ENCODE measurements at places on chromosomes 4 and X.

GRCh38 chrX:154749856-154750255, 1.0 kb downstream of the GAB3 start:
- DNase-seq, result no peak

DNA sequence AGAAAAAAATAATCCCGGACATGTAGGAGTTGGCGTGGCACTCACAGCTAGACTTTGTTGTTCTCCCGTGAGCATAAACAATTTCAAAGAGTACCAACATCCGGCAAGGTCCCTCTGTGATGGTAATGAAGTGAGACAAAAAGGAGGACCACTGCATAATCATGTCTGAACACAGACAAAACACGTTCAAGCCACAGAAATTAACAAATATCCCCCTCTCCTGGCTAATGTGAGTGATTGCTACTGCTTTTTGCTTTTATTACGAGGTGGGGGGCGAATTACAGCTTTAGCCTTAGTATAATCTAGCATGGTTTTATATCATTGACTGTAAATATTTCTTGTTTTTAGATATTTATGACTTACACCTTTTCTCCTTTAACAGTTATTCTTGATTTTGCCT, 118.5 kb downstream of the PLS3 start:
- peak; percentile 23 for DNase-seq

DNA sequence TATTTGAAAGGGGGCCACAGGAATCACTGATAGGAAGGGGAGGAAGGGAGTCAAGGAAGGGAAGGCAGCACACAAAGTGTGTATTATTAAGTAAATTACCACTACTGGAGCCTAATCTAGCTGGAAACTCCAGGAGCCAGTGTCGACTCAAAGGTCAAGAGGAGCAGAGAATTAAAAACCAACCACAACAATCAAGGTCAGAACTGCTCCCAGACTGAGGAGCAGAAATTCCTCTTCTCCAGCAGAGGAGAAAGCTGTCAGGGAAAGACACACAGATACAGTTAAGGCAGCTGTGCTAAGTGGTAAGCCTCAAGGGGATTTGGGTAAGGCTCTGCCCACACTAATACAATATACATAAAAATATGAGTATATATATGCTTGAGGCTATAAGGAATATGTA, 87.5 kb upstream of the PTPN13 start:
- no peak for DNase-seq

GRCh38 chrX:153405426-153405825, 4.3 kb upstream of the PNMA6E start:
- DNase-seq, result no peak

GRCh38 chr4:15104825-15105224, 102.5 kb downstream of the CPEB2 start:
- DNase-seq, result no peak

DNA sequence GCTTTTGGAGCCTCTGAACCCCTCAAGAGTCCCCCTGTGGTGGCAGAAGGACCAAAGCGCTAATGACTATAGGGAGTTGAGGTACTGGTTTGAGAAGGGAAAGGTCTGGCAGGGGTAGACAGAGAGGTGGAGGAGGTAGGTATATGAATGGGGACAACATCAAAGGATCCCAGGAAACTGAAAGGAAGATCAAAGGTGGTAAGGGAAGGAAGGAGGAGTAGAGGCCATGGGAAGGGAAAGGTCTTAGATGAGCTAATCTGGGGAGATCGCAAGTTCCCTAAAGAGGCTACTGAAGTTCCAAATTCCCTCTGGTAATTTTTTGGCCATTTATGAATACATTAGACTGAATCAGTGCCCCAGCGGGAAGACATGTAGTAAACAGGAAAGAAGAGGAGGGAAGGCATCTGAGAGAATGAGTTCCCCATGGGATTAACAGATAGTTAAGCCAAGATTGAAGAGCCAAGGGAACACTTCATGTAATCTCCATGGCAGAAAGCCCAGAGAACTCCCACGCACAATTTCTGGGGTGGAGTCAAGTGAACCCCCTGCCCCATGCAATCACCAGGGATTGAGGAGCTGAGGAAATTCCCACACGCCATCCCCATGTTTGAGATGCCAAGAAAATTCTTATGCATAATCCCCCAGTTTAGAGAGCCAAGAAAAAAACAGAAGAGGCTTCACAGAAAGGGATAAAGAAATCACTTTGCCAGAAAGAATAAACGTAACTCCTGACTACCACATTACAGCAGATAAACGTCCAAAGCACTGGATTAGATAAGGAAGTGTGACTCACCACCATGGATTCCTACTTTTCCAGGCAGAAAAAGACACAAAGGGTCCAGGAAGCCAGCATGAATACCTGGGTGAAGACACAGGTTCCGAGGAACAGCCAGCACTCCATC, 25.8 kb downstream of the ZNF630 start:
- DNase-seq, result peak; percentile 51

DNA sequence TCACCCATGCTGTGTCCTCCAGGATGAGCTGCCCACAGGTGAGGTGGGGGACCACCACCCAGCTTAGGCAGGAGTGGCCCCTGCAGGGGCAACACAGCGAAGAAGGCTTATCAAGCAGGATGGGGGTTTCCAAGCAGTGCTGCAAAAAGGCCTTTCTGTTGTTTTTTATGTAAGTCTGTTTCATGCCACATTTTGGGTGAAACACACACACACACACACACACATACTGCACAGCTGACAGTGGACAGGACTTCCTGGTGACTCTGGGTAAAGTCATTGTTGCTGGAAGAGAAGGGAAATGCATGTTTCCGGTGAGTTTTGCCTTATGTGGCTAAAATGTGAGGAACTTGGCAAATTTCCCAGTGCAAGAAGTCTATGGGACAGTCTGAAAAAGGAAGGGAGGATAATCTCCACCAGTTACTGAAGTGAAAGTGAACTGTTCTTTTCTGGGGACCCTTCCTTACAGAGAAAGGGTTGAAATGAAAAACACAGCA, 119.2 kb downstream of the IRF2 start:
- DNase-seq, result peak; percentile 85

- DNase-seq, result no peak
These were observed 25.6 kb upstream of the MXD4 start for GRCh38 chr4:2287594-2287915.

- DNase-seq, result no peak
These were observed 444 bp downstream of the FREM3 start for GRCh38 chr4:143700046-143700415.

DNA sequence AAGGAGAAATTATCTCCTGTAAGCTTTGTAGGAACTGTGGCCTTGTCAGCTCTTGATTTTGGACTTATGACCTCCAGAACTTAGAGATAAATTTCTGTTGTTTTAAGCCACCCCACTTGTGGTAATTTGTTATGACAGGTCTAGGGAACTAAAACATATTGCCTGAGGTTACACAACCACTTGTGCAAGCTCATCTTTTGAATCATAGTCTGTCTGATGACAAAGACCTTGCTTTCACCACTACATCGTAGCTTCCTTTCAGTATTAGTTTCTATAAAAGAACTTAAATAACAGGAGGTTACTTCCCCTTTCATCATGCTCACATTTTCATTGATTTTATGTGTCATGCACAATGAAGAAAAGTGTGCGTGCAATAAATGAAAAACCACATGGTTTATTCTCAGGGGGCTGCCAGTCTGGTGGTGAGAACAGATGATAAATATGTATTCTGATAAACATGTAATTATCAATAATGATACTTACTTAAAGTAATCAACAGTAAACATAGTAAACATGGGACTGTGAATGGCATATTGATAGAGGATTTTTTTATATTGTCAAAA, 690.0 kb upstream of the HS3ST1 start:
- DNase-seq, result no peak

DNA sequence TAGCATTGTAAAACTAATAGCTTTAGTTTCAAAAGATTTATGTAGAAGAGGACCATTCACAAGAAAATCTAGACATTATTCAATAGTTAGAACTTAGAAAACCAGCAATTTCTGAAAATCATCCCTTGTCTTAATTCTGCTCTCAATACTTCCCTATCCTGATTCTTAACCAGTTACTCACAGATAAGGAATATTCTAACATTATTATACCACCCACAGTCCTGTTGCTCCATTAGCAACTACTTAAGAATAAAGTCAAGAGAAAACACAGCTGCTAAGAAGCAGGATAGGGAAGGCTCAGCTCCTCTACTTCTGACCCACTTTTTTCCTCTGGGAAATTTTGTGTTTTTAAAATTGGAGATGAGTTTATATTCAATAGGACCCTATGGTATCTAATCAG, 47.7 kb downstream of the PHKA1 start:
- no peak for DNase-seq

DNA sequence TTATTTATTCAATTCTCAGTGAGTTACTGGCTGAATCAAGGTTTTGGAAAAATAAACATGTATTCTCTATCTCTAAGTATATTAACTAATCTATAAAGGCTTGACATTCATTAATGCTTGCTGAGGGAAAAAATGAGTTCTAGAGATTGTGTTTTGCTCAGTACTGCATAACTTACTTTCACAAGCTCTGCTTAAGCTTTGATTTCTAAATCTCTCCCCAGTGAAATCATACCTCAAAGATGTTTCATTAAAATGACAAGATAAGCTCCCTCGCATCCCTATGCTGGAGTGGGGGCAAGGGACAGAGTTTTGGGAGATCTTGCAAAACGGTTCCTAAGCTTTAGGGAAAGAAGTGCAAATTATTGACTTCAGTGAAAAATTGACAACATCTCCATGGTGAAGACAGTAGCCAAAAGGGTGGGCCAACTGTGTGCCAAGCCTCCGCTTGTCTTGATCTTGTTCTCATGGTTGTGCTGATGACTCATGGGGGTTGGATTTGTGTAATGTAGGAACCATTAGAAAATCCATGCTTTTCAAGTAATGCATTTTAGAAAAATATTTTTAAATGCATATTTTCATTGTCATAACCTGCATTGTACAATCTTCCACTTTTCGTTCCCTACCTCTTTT, 521.4 kb downstream of the RPA4 start:
- no peak for DNase-seq

GRCh38 chr4:68209003-68209402, 36.5 kb downstream of the TMPRSS11B start:
- DNase-seq, result no peak

DNA sequence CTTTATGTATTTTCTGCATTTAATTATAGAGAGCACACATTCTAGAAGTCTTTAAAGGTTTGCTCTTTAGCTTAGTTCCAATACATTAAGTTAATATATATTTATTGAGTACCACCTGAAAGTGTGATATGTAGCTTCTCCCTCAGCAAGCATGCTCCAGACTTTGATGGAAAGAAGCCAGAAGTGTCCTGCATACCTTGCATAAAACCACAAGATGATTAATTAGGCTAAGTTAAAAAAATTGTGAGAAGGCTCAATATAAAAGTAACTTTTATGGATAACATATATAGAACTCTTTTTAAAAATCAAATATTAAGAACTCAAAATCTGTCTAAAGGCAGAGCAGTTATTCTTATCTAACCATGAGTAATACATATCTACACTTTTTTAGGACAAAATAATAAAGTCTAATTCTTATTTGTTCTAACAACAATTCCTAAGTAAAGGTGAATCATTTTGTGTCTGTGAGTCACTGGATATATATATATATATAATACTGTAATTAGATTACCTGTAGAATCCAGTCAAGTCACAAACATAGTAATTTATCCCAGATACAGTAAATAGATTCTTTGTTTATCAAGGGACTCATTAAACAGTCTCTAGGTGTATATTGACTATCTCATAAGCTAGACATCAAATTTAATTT, 51.2 kb downstream of the INTS12 start:
- no peak for DNase-seq

DNA sequence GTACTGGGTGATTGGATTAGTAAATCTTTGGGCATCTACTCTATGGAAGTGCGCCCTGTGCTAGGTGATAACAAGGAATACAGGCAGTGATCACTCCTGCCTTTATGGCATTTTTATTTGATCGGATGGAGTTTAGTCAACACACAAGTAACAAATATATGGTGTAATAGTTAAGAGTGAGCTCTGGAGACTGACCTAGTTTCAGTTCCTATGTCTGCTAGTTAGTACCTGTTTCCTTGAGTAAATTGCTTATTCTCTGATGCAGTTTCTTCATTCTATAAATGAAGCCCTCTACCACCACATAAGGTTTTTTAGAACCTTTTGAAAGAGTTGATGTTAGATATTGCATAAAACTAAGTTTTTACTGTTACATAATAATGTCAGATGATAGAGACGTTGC, 134.6 kb downstream of the KDM6A start:
- no peak for DNase-seq

GRCh38 chr4:157372567-157372966, 152.0 kb downstream of the GRIA2 start:
- DNase-seq, result no peak

GRCh38 chr4:13580036-13580435, 35.7 kb upstream of the NKX3-2 start:
- DNase-seq, result no peak

DNA sequence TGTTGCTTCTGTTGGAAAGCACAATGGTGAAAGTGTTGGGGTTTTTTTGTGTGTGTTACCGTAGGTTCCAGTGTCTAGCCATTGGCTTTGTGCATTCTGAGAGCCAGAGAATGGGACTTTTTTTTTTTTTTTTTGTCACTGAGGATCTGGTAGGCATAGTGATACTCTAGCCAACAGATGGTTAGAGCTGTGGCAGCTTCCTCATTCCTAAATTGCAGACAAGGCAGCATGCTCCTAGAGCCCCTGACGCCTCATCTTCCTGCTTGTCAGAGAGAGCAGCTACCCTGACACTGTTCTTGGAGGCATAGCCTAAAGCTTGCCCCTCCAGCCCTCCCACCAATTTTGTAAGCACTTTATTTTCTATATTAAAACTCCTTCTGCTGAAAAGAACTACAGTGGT, 27.0 kb downstream of the ARHGEF9 start:
- no peak for DNase-seq

GRCh38 chr4:47215759-47216158, 184.4 kb downstream of the GABRB1 start:
- no peak for DNase-seq

DNA sequence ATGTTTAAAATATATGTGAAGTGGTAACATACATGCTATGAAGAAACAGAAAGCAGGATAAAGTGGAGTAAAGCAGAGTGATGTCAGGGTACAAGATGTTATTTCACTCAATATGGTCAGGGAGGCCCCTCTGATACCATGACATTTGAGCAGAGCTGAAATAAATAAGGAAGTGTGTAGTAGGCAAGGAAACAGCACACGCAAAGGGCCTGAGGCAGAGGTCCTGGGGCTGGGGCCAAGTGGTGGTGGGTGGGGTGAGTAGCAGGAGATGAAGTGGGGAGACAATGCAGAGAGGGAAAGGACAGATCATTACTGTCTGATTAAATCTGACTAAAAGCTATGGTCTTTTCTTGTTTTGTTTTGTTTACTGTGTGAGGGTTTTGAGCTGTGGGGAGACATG, 61.1 kb downstream of the FAM13A start:
- no peak for DNase-seq

- no peak for DNase-seq
These were observed 16.9 kb upstream of the ARMCX2 start for GRCh38 chrX:101676571-101676970.

GRCh38 chr4:42778349-42778748, 114.2 kb upstream of the GRXCR1 start:
- DNase-seq, result no peak

DNA sequence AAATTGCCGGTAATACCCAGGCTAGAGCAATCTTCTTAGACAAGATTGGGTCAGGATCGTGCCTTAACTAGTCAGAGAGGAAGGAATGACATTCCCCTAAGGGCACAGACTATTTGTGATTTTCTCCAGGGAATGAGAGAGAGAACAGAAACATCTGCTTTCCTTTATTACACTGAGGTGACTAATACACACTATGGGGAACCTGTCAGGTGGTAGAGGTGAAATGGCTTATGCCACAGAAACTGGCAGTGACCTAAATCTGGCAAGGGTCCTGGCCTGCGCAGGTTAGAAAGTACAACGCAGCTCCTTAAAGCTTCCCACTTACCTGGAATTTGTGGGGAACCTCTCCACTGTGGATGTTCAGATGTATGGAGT, 16.6 kb upstream of the HPGD start:
- DNase-seq, result no peak
